ENCODE measurements at places on chromosomes 6 and 20. TPM values are rescaled to one million over a fixed set of nuclear protein-coding genes. Genes with fewer than 3 reads are reported as not detected.

GRCh38 chr6:111793711-111794111, 79.5 kb downstream of the FYN start:
- no peak for DNase-seq

- no peak for DNase-seq
These were observed 534.1 kb upstream of the JAG1 start for GRCh38 chr20:11207749-11208502.

Gene KHDC1L
- polyA plus RNA-seq, result 0.67 TPM

DNA sequence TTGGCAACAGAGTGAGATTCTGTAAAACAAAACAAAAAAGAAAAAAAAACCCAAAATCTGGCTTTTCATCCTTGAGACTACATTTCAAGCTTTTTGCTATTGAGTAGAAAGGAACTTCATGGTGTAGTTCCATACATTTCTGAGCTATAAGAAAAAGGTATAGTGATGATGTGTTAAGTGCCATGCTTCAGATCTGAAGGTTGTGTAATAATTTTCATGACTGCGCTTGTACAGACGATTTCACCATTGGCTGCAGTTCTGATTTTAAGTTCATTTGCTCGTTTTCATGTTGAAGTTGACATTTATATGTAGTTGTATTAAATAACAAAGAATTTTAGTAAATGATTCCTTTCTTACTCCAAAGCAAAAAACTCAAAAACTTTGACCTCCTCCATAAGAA, 247.6 kb downstream of the ARID1B start:
- DNase-seq, result no peak

- no peak for DNase-seq
These were observed 221.6 kb upstream of the FOXA2 start for GRCh38 chr20:22805996-22806395.

- DNase-seq, result no peak
These were observed 345.3 kb upstream of the SLC35B3 start for GRCh38 chr6:8780653-8781052.

GRCh38 chr6:85118233-85118632, 331.6 kb upstream of the NT5E start:
- DNase-seq, result no peak
